ENCODE measurements at places on chromosomes 4 and X. TPM values are rescaled to one million over a fixed set of nuclear protein-coding genes. Genes with fewer than 3 reads are reported as not detected.

- no peak for DNase-seq
Observed at GRCh38 chr4:36930562-36931111, 313.9 kb upstream of the NWD2 start.

DNA sequence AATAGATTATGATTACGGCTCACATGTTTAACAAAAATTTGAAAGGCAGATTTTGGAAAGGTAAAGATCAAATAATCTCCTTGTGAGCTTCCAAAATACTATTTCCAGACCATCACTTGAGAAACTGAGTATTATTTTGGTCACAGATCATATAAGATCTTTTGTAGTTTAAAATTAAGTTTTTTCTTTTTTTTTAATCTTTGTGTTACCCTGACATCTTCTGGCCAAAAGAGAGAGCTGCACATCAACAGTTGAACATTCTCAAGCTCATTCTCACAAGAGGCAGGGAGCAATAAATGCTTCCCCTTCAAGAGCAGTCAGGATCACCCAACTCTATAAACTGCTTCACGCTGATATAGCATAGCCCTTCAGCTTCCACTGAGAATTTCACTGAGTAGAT lies 15.9 kb downstream of the TMEM192 start:
- no peak for DNase-seq

DNA sequence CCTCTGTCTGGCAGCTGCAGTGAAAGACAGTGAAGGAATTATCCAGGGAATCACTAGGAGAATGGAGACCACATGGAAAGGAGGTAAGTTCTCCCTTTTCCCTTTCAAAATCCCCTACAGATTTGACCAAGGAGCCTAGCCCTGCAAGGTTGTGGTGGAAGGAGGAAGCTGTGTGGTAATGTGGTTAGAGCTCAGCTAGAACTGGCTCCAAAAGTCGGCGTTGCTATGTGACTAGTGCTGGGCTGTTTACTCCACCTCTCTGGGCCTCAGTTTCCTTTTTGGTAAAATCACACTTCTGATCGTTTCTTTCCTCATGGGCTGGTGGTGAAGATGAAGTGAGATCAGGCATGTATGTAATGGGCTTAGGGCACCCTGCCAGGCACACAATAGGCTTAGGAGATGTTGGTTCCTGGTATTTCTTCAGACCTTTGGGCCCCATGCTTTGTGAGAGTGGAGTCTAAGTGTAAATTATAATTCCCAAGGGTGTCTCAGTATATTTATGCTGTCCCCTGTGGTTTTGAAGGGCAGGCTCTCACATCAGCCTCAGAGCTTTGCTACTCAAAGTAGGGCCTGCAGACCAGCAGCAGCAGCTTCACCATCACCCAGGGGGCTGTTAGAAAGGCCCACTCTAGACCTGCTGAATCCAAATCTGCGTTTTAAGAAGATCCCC lies 183.7 kb upstream of the BCOR start:
- DNase-seq: no peak

GRCh38 chr4:127781300-127782024 lies 660 bp upstream of the HSPA4L start:
- DNase-seq: peak; percentile 76

DNA sequence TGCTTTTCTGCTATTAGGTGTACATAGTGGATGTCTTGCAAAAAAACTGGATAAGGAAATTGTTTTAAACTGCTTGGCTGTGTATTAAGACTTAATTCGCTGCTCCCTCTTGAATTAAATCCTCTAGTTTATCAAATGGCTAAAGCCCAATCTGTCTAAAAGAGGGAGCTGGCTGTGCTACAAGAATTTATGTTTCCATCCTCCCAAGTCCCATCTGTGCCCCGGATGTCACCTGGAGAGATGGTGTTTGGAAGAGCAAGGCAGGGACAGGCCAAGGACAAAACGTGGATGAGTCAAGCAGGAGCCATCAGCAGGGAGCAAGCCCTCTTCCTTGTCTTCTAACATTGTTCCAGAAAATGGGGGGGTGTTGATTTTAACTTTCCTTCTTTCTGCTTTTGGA lies 171.3 kb upstream of the LCORL start:
- DNase-seq: no peak

- DNase-seq: no peak
Observed at GRCh38 chrX:93422693-93423092, 250.7 kb downstream of the NAP1L3 start.

GRCh38 chr4:54439831-54440243 lies 210.7 kb downstream of the PDGFRA start:
- DNase-seq: peak; percentile 75

DNA sequence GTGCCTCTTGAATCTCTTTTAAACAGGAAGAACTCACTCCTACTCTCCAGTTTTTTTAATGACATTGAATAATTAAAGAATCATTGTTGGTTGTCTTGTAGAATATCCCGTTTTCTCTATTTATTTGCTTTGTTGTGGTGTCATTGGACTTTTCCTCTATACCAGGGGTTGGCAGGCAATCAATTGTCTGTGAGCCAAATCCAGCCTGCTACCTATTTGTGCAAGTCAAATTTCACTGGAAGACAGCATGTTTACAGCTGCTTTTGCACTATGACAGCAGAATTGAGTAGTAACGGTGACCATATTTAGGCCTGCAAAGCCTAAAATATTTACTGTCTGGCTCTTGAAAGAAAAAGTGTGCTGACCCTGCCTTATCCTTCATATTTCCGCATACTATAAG lies 34.8 kb downstream of the POLA1 start:
- no peak for DNase-seq

DNA sequence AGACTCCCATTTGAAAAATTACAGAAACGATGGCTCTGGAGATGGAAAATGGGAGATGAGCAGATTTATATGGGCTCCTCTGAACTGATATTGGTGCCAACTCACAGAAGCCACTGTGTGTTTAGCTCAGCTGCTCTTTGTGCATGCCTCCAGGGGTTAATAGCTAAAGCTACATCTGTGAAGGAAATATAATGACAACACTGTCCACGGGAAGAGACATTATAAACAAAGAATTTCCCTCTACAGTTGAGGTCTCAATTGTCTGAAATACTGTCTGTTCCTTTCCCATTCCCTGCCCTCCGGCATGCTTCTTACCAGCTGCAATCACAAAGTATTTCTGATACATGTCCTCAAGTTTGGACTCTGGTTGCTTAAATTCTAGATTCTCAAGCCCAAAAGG lies 40.4 kb downstream of the PPA2 start:
- DNase-seq: no peak

- DNase-seq: no peak
Observed at GRCh38 chr4:183758061-183758757, 99.1 kb downstream of the TRAPPC11 start.

DNA sequence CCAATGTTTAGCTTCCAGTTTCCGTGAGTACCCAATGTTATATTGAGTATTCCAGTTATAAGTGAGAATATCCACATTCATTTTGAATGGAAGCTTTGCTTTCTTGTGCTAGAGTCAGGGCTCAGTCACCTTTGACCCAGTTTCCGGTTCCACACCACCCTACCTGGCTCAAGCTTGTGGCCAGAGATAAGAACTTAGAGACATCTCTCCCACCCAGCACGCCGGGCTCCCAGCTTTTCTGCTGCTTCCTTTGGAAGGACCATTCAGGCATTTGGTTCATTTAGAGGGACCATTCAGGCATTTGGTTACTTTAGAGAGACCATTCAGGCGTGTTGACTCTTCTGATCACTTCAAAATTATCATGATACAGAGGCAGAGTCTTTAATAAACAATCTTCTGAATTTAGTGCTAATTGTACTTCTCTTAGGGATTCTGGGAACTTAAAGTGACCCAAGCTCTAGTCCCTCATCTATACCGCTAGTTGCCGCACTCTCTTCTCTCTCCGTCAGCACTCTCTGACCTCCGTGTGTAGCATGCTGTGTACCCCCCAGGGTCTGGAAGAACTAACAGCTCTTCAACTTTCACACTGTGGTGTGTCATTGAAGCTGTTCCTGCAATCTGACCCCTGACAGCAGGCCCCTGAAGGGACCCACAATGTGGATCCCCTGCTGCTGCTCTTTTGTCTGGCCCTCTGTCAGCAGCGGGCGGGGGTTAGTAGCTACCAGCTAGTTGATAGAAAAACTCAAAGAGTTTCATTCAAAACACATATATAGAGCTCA lies 943.1 kb downstream of the ARAP2 start:
- no peak for DNase-seq

The SHISA3 gene
- 0.46 TPM for total RNA-seq

The RBM10 gene
- 27.1 TPM for total RNA-seq

The COL25A1 gene
- total RNA-seq: 1.00 TPM

The CCSER1 gene
- total RNA-seq: 15.7 TPM

The KLHL34 gene
- total RNA-seq: 9.1 TPM

The ADRA2C gene
- 5.4 TPM for total RNA-seq

The MAGEB4 gene
- total RNA-seq: not detected

All from cardiac septum (tissue), 1 donor.